ENCODE measurements at places on chromosomes 16 and 17. TPM values are rescaled to one million over a fixed set of nuclear protein-coding genes. Genes with fewer than 3 reads are reported as not detected.
A peak's percentile ranks its signal among the peaks of the same experiment; 100 is the strongest.

DNA sequence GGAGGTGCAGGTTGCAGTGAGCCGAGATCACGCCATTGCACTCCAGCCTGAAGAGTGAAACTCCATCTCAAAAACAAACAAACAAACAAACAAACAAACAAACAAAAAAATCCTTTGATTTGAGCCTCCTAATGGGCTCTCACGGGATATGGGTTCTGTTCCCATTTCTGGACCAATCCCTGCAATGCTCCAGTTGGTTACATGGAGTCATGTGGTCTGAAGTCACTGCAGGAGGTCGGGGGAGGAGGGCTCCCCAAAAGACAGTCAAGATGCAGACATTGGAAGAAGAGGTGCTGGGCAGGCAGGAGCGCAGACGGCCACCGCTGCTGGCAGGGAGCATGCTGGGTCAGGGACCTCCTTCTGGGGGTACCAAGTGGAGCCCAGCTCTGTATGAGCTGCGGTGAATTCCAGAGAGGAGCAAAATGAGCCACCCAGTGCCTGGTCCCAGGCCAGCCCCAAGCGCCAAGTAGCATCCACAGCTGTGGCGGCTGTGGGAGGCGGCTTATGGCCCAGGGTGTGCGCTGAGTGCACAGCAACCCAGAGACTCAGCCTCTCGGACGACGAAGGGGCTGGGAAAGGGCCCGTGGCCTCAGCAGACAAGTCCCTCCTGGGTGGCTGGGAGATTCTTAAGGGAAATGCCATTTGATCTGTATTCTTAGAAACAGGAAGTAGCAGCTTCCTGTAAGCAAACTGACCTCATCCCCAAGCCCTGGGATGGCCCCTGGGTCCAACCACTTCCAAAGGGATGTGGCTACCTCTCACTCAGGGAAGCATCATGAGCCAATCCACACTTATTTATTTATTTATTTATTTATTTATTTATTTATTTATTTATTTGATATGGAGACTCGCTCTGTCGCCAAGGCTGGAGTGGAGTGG, 19.6 kb upstream of the ATP2A3 start:
- peak; percentile 32 for DNase-seq

DNA sequence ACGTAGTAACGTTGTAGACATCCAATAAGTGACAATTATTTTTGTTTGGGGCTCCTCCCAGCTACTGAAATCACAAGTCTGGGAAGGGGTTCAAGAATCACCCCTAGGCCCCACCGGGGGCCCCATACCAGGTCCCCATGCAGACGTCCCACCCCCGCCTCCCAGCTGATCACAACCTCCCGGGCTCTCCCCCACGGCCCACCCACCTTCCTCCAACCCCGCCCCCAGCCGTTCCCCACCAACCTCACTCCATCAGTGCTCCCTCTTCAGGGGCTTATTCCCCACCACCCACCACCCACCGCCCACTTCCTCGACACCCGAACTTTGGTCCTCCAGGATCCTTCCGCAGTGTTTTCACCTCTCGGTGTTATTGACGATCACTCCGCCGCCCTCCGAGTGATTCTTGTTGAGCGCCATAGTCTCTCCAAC, 240 bp downstream of the WBP2 start:
- DNase-seq: no peak

GRCh38 chr16:19346335-19346922, 60.9 kb downstream of the CLEC19A start:
- no peak for DNase-seq

- no peak for DNase-seq
These were observed 55.7 kb downstream of the PLD6 start for GRCh38 chr17:17150448-17150800.

DNA sequence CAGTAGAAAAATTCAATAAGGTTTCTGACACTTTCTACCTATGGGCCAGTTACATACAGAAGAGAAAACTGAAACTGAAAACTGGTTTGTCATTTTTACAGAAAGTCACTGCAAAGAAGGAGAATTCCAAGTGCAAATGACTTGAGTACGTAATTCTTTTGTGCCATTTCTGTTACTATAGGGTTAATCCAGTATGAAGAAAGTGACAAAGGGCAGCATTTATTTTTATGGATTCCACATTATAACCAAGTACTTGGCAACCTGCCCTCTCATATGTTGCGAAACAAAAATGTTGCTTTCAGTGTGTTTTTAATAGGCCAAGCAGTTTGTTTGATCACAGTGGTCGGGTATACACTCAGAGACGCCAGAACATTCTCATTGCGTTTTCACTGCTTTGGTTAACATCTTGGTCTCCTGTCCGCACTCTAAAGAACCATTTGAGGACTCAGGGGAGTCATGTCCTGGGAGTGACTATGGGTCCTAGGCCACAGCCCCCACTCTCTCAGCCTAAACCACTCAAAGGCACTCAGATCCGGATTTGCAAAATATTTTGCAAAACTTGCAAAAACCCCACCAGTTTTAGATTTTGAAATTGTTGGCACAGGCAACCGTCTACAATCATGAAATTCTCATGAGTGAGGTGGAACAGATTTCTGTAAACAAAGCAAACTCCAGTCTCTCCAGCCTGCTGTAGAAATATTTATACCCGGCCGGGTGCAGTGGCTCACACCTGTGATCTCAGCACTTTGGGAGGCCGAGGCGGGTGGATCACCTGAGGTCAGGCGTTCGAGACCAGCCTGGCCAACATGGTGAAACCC, 15.4 kb upstream of the HELZ start:
- DNase-seq: peak; percentile 99

DNA sequence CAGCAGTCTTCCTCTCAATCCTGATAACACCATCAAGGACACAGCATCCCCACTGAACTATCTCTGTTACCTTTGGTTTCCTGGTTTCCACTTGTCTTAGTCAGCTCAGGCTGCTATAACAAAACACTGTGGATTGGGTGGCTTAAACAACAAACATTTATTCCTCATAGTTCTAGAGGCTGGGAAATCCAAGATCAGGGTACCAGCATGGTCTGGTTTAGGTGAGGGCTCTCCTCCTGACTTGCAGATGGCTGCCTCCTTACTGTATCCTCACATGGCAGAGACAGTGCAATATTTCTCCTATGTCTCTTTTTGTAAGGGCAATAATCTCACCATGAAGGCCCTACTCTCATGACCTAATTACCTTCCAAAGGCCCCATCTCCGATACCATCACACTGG, 103.2 kb upstream of the AXIN2 start:
- no peak for DNase-seq

DNA sequence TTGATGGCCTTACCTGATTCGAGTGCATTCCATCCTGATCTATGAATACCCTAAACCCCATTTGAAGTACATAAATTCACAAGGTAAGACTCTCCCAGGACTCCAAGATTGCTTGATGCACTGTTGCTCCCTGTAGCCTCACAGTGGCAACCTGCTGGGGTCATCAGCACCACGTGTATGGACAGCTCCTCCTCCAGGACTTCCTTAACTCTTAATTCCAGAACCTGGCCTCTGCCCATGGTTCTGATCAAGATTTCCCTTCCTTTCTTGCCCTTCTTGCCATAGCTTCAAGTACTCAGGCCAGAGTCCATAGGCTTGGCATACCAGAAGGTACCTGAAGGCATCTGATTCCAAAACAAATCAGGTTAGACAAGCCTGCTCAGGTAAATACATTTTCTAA, 34.0 kb upstream of the NLK start:
- peak; percentile 75 for DNase-seq

DNA sequence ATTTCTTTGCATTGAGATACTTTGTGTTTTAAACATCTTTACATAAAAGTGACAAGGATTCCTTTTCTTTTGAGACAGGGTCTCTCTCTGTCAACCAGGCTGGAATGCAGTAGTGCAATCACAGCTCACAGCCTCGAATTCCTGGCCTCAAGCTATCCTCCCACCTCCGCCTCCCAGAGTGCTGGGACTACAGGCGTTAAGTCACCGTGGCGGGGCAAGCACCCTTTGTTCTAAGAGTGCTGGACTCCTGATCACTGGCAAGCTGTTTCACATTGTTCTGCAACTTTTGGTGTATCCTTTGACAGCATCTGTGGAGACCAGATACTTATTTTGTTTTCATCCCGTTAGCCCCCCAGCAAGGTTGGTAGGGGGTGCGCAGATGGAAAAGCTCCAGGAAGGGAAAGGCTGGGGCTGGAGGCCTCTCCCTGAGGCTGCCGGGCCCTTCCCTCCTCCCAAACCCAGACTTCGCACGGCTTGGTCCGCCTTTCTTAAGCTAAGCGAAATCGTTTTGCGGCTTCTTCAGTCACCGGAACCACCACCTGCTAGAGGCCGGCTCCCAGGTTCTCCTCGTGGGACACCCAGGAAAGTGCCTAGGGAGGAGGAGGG, 1.1 kb downstream of the ST6GALNAC2 start:
- DNase-seq: no peak

DNA sequence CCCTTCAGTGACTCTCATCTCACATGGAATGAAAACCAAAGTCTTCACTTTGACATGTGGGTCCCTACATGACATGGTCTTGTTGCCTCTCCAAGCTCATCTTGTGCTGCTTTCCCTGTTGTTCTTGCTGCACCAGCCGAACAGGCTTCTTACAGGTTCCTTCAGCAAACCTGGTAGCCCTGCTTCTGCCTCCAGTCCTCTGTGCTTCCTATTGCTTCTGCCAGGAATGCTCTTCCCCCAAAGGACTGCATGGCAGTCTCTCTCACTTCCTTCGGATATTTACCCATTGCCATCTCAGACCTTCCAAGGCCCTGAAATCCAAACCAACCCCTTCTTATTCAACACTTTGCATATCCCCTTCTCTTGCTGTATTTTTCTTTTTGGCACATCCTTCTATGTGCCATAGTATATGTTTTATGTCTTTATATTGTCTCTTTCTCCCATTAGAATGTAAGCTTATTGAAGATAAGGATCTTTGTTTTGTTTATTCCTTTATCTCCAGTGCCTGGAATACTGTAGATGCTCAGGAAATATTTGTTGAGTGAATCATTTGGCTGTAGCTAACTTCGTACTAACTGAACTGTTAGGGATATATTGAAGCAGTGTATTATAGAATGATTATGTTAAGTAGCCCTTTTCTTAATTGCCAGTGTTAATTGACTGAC, 57.9 kb upstream of the SLC12A3 start:
- DNase-seq: no peak

DNA sequence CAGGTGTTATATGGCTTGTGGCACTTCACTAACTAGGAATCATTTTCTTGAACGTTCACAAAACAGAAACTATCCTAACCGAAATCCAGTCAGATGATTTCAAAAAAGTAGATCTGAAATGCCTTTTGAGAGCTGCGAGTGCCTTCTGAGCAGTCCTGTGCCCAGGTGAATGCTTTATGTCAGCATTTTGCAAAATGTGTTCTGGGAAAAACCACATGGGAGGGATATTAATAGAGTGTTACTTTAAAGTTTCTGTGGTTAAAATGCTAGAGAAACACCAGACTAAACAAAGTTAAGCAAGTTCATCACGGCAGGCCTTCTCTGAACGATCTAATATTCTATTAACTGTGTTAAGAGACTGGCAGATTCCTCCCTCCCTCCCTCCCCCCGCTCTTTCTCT, 15.8 kb upstream of the RGS9 start:
- no peak for DNase-seq

DNA sequence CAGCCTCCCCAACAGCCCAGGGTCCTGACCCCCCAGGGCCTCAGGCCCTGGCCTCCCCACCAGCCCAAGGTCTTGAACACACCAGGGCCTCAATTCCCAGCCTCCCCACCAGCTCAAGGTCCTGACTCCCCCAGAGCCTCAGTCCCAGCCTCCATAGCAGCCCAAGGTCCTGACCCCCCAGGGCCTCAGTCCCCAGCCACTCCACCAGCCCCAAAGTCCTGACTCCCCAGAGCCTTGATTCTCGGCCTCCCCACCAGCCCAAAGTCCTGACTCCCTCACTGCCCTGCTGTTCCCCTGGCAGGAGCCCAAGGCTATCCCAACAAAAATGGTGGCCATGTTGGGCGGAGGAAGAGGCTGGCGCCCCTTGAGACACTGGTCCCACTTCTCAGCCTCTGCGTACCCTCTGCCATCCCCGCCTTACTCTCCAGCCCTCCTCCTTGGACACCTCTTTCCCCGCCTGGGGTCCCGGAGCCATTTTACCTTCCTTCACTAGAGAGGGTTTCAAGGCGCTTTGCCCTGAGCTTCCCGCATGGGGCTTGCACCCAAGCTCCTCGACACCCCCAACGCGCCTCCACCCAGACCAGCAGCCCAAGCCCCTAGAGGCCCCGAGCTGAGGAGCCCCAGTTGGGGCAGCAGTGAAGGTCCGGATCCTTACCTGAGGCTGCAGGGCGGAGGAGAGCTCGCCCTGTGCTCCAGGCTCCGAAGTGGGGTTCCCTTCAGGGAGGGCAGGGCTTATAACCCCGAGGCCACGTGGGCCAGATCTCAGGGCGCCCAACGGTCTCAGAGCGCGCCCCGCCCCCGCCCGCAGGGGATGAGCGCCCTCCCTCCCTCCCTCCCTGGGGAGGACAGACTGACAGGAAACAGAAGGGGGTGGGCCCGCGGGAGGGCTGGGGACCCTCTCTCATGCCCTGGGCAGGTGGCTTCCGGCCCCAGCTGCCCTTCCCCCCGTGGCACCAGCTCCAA, 3.5 kb upstream of the TSPOAP1 start:
- DNase-seq: peak; percentile 13

- no peak for DNase-seq
These were observed 56.0 kb upstream of the NACA2 start for GRCh38 chr17:61647047-61647446.

- no peak for DNase-seq
These were observed 13.7 kb upstream of the CA4 start for GRCh38 chr17:60135951-60136666.

DNA sequence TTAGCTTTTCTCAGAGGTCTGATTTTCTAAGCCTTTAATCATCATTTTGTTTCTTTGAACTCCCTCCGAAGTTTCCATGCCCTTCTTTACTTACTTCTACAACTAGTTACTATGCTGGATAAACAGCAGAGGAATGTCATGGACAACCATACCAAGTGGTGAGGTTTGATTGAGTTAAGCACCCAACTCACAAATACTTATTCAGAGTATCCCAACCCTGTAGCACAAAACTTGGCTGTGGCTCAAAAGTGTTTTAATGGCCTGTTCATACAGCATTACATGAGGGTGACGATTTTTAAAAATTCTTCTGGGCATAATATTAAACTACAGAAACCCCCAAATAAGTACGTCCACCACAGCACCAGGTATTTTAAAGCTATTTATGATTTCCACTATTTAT, 946.8 kb upstream of the SOX9 start:
- DNase-seq: no peak

GRCh38 chr16:781346-782010, 6.7 kb downstream of the RPUSD1 start:
- DNase-seq: no peak

- no peak for DNase-seq
These were observed 2.9 kb upstream of the IFI35 start for GRCh38 chr17:43003542-43004172.

- DNase-seq: no peak
These were observed 40.7 kb upstream of the TANC2 start for GRCh38 chr17:62925267-62925836.

C16orf90 gene
- not detected for total RNA-seq

NPIPB2 gene
- 8.4 TPM for total RNA-seq

PABPN1L gene
- not detected for total RNA-seq

ALDOA gene
- 265 TPM for total RNA-seq

EFCAB13 gene
- 5.6 TPM for total RNA-seq

IRX3 gene
- total RNA-seq: 62.5 TPM

MYH3 gene
- total RNA-seq: 1.7 TPM

SEZ6L2 gene
- 6.4 TPM for total RNA-seq

DHRS7B gene
- 19.4 TPM for total RNA-seq

GLP2R gene
- 0.86 TPM for total RNA-seq

NPIPA3 gene
- total RNA-seq: 1.0 TPM
